ENCODE measurements at places on chromosomes 3 and 15. TPM values are rescaled to one million over a fixed set of nuclear protein-coding genes. Genes with fewer than 3 reads are reported as not detected.
A peak's percentile ranks its signal among the peaks of the same experiment; 100 is the strongest.

DNA sequence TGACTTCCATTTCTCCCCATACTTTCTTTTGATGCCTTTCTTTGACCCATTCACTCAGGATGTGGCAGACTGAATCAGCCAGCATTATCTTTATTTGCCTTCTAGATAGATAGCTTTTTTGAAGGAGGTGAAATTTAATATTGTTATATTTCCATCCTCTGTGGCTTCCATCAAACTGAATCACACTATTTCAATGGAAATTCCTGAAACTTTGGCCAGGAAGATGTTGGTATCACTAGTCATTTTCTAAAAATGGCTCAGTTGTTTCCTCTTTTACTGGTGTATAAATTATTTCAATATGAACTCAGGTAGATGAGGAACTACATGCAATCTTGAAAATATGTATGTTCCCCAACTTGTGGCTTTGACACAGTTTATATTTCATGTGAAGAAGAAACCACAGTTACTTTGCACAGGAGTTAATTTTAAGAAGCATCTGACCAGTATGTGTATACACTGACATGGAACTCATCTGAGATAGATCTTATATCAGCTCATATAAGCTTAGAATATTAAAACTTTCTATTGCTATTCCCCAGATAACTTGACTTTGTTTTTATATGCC, 248.3 kb downstream of the CGGBP1 start:
- DNase-seq, result peak; percentile 73

GRCh38 chr3:167669699-167670098, 16.0 kb upstream of the WDR49 start:
- no peak for DNase-seq

DNA sequence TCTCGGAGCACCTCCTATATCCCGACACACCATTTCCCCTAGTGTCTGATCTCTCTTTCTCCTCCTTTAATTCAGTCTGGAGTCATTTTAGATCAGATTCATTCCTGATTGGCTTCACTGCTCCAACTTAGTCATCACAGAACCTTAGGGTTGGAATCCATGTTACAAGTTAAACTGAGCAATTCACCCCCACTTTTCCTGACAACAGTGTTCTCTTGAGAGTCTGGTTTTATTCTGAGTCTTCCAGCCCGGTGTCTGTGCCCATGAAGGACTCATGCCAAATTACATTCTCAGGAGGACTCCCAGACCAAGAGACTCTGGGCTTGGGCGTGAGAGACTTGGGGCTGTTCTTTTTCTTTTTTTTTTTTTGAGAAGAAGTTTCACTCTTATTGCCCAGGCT, 57.5 kb downstream of the LPP start:
- no peak for DNase-seq

- DNase-seq, result no peak
These were observed 3.6 kb downstream of the TRA2B start for GRCh38 chr3:185934174-185934557.

DOCK3 gene
- 0.46 TPM for total RNA-seq

RASL12 gene
- total RNA-seq, result not detected

Measured in LHCN-M2 (cell line).